ENCODE measurements at places on chromosomes 6 and 20. TPM values are rescaled to one million over a fixed set of nuclear protein-coding genes. Genes with fewer than 3 reads are reported as not detected.

TFAP2A gene
- total RNA-seq, result not detected

LZTS3 gene
- total RNA-seq, result 0.42 TPM

RAB44 gene
- total RNA-seq, result not detected

HLA-DPB1 gene
- total RNA-seq, result 21.0 TPM

IPCEF1 gene
- total RNA-seq, result 22.6 TPM

STK38 gene
- 53.5 TPM for total RNA-seq

RSPH4A gene
- total RNA-seq, result 0.18 TPM

PRSS35 gene
- total RNA-seq, result not detected

LGSN gene
- total RNA-seq, result not detected

TMEM170B gene
- 0.95 TPM for total RNA-seq

DTNBP1 gene
- total RNA-seq, result 19.0 TPM

KIF25 gene
- not detected for total RNA-seq

PCK1 gene
- total RNA-seq, result not detected

KCNQ2 gene
- total RNA-seq, result not detected

C6orf52 gene
- 2.9 TPM for total RNA-seq

LBP gene
- not detected for total RNA-seq

DNA sequence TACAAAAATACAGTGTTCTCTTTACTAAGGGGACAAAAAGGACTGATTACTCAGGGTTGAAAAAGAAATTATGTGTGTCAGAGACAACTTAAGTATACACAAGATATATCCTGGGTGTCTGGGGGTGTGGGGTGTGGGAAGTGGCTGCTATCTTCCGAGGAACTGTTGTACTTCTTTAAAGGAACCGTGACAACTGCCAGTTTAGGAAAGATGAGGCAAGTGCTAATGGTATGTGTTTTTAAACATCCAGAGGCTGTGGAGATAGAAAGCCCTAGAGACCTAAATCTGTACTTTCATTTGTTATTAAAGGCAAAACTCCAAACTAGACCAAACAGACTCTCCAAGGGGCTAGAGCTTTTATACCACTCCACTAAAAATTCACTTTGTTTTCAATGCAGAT is 95.6 kb downstream of the SNAP25 start:
- DNase-seq, result no peak

GRCh38 chr6:37021356-37022129 is 16.1 kb downstream of the FGD2 start:
- DNase-seq, result peak; percentile 91

- no peak for DNase-seq
Observed at GRCh38 chr6:44508646-44509045, 121.1 kb downstream of the CDC5L start.

GRCh38 chr20:59365611-59366285 is 65.3 kb downstream of the EDN3 start:
- no peak for DNase-seq

- DNase-seq, result no peak
Observed at GRCh38 chr20:31664696-31665354, 27.1 kb downstream of the COX4I2 start.

- no peak for DNase-seq
Observed at GRCh38 chr6:96925290-96925687, 761 bp downstream of the KLHL32 start.

DNA sequence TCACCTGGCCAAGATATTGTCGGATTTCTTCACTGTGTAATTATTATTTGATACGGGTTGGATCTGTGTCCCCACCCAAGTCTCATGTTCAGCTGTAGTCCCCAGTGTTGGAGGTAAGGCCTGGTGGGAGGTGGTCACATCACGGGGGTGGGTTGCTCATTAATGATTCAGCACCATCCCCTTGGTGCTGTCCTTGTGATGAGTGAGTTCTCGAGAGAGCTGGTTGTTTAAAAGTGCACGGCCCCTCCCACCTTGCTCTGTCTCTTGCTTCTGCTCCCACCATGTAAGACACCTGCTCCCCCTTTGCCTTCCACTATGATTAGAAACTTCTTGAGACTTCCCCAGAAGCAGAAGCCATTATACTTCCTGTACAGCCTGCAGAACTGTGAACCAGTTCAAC is 173.9 kb upstream of the PMEPA1 start:
- DNase-seq, result no peak

DNA sequence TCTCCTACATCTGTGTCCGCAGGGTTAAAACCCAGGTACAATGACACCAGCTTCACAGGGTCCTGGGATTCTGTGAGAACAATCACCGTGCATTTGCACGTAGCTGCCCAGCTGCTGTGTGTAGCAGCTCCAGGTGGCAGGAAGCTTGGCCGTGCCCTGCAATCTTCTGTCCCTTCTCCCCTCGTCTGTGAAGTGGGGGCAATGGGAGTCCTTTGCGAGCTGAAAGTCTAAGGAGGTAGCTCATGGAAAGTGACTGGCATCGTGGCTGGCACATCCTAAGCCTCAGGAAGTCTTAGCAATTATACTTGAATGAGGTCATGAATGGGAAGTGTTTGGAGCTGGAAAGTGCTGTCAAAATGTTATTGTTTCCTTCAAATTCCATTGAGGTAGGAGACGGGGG is 137.1 kb downstream of the SMOC2 start:
- DNase-seq, result no peak

DNA sequence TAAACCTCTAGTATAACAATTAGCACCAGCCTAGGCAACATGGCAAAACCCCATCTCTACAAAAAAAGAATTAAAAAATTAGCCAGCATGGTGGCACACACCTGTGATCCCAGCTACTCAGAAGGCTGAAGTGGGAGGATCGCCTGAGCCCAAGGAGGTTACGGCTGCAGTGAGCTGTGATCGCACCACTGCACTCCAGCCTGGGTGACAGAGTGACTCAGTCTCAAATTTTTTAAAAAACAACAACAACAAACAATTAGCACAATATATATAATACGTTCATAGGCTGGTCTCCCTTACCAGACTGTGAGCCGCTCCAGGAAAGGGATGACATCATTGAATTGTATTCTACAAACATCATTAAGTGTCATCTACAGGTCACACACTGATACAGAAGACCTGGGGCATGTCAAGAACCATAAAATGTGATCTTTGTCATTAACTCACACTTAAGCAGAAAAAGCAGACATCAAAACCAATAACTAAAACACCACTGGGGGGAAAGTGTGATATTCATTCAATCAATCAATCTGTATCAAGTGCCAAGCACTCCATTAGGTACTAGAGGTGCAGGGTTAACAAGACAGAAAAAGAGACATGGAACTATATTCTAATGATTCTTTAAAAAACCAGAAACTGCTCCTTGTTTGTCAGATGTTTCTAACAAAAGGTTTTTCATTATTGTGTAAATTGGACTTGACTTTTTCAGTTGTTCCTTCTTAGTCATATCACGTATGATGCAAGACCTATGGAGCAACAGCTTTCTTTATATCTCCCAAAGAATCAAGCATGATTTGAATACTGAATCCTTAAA is 17.8 kb downstream of the MAP3K5 start:
- no peak for DNase-seq

DNA sequence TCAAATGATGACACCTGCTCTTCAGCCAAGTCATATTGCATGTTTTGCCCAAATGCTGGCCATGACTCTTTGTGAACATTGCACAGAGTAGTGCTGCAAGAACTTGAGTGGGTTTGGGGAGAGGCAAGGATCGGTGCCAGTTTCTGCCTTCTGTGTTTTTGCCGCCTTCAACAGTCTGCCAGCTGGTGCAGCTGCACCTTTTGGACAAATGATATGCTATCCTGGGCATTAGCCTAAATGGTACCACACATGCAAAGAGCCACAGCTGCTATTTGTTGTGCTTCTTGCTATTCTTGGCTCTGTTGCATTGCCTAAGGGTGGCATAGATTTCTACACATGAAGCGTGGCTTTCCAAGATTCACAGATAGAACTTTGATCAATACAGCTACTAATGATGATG is 189.0 kb upstream of the CCN2 start:
- DNase-seq, result no peak

DNA sequence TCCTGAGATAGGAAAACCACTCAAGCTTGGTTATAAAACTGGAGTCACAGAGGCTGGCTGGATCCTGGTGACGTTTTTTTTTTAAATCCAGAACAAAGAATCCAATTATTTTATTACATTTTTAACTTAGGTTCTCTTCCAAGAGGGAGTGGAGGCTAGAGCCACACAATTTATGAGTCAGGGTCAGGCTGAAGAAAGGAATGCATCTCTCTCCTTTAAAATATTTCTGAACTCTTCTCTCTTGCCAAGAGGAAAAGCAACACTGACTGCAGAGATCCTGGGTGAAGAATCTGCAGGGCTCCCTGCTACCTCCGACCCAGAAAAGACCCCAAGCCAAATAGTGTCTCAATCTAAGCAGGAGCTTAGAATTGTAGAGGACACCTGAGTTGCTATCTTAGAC is 88.5 kb upstream of the SSTR4 start:
- DNase-seq, result no peak

- DNase-seq, result no peak
Observed at GRCh38 chr20:56773749-56774148, 144.6 kb downstream of the TFAP2C start.

- DNase-seq, result no peak
Observed at GRCh38 chr6:135665935-135666334, 168.4 kb upstream of the AHI1 start.

GRCh38 chr6:28867086-28867409 is 56.7 kb downstream of the TRIM27 start:
- DNase-seq, result peak; percentile 48

- no peak for DNase-seq
Observed at GRCh38 chr6:16717275-16717942, 43.9 kb downstream of the ATXN1 start.

DNA sequence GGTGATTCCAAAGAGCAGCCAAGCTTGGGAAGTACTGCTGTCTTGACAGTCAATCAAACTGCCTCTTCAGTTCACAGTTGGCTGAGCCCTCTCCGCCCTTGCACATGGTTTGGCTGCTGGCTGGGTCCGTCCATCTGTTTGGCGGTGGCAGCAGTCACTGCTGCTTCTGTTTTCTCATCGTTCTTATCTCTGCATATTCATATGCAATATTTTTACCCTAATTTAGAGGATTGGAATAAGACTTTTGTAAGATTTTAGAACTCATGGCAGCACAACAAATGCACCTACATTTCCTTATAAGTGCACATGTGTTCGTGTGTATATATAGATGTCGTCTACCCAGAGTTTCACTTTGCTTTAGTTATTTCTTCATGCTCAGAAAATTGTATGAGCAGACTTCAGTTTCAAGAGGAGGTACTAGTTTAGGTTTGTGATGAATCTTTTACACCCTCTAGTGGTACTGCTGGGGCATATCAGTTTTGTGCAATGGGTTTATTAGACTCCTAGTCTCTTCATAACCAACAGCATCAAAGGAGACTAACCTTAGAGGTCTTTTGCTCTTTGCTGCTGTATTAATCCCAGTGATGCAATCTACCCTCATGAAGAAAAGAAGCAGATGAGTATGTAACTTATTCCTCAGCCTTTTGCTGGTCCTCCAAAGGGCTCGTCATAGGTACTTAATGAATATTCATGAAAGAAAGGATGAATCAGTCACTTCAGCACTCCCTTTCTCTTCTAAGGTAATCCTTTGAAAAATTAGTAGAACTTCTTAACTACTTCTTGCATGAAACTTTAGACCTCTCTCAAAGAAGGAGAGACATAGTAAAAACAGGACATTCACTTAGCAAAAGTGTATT is 44.3 kb downstream of the KHDC1L start:
- peak; percentile 32 for DNase-seq

GRCh38 chr6:39553029-39553428 is 172.2 kb downstream of the KIF6 start:
- no peak for DNase-seq

- DNase-seq, result no peak
Observed at GRCh38 chr20:57579898-57580447, 19.1 kb downstream of the PCK1 start.

DNA sequence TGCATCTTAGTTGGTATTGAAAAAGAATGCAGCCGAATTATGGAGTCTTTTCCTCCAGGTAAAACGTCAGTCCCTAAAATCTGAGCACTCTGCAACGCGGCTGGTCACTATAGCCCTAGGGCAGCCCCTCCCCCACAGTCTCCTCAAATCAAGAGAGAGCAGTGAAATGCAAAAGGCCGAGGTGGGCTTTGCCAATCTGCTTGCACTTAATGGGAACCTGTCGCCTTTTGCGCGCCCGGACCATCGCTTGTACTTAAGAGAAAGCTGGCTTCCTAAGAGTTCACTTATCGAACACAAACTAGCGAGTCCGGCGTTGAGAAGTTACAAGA is 447 bp downstream of the MCM3 start:
- peak; percentile 60 for DNase-seq

DNA sequence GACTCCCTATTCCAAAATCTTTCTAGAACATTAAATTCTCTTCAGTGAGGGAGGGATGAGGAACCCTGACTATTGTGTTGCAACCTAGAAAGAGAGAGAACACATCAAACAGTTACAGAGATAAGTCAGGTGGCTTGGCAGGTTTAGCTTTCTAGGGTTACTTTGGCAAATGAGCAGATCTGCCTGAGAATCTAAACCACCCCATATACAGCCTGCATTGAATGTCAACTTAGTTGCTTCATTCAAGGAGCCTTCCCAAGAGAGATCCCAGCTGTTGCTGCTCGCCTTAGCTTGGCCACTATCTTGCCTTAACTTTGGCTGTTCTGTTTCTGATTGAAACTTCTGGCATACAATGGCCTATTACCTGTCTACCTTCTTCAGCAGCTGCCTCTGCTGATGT is 74.7 kb upstream of the TCF21 start:
- DNase-seq, result no peak

- DNase-seq, result peak; percentile 26
Observed at GRCh38 chr6:149806127-149806526, 56.6 kb downstream of the PCMT1 start.

DNA sequence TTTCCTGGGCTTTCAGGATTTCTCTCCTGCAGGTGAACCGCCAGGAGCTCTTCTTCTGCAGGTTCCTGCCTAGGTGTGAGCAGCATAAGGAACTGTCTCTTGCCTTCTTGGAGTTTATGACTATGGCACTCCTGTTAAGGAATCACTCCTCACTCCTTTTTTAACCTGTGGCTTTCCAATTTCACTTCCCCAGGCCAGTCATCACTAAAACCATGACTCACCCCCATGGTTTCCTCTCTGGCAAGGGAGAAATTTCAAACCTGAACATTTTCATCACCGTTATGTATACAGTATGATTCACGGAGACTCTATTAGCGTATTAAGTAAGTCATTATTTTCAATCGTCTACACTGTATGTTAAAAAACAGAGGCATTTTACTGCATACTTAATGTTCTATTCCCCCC is 78.2 kb upstream of the ARID1B start:
- DNase-seq, result no peak

GRCh38 chr6:96787846-96788580 is 49.3 kb downstream of the GPR63 start:
- DNase-seq, result no peak

DNA sequence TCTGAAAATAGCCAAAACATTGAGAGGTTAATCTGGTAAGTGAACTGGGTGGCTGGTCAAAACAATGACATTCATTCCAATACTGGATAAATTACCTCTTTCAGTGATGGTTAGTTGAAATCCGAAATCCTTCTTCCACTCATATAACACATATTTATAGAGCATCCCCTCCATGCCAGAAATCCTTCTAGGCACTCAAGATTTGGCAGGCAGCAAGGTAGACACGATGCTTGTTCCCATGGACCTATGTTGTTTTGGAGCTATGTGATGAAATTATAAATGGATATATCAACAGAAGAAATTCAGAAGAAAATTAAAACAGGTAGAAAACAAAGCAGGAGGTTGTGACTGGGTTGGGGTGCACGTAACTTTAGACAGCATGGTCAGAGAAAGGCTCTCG is 26.3 kb upstream of the SNRPB2 start:
- DNase-seq, result no peak

- no peak for DNase-seq
Observed at GRCh38 chr6:111068109-111068865, 19.0 kb upstream of the SLC16A10 start.

- DNase-seq, result no peak
Observed at GRCh38 chr6:154615483-154616025, 105.1 kb upstream of the CNKSR3 start.

GRCh38 chr6:75579951-75580350 is 21.7 kb upstream of the SENP6 start:
- DNase-seq, result no peak

All from activated CD8-positive, alpha-beta T cell treated with anti-CD3 and anti-CD28 coated beads, Interleukin-2, amount 10 ng/mL, durations not matched to agents 7 days and 5 days (primary cell).